ENCODE measurements at places on chromosomes 13 and 19.
A peak's percentile ranks its signal among the peaks of the same experiment; 100 is the strongest.

- peak; percentile 79 for DNase-seq
Observed at GRCh38 chr19:13172346-13173138, 22.3 kb downstream of the IER2 start.

DNA sequence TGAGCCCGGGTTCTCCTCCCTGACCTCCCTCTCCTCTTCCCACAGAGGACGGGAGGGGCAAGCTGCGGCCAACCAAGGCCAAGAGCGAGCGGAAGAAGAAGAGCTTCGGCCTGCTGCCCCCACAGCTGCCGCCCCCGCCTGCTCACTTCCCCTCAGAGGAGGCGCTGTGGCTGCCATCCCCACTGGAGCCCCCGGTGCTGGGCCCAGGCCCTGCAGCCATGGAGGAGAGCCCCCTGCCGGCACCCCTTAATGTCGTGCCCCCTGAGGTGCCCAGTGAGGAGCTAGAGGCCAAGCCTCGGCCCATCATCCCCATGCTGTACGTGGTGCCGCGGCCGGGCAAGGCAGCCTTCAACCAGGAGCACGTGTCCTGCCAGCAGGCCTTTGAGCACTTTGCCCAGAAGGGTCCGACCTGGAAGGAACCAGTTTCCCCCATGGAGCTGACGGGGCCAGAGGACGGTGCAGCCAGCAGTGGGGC, 162.2 kb downstream of the KDM4B start:
- DNase-seq, result no peak

GRCh38 chr19:48746110-48746509, 599 bp downstream of the IZUMO1 start:
- DNase-seq, result no peak

GRCh38 chr13:110536006-110536693, 25.4 kb downstream of the RAB20 start:
- DNase-seq, result no peak

GRCh38 chr13:100694722-100695508, 20.3 kb upstream of the TMTC4 start:
- DNase-seq, result no peak

DNA sequence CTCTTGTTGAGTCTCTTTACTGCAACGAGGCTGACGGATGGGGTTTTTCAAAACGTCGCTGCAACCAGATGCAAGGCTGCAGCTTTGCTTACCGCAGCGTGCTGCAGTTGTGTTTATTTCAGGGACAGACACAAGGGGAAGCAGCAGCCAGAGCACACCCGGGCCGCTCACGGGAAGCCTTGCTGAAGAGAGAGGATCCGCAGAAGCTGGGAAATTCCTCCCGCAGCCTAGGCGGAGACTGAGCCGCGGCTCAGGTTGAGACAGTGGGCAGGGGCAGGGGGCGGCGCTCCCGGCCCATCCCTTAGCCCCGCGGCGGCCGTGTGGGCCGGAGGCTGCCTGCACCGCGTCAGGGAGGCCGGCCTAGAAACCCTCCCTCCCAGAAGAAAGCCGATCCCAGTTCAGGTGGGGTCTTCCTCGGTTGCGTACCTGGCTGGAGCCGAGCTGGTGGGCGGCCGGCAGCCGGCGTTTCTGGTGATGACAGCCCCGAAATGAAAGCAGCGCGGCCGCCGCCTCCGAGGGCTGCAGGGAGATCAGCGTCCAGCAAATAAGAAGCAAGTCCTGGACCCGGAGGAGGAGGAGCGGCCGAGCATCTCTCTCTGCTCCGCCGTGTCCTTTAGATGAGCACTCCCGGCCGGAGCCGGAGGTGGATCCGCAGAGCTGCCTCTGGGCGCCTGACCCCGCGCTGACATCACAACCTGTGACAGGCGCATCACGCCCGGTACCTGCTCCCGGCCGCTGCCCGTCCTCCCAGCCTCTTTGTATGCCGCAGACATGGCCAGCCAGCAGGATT, at the start of gene FRY:
Gene FRY, plus strand, starts transcription at position 750 of the 790 bp plus-strand sequence. Its CDS starts 22 bp downstream, at position 772.
- peak; percentile 11 for DNase-seq

DNA sequence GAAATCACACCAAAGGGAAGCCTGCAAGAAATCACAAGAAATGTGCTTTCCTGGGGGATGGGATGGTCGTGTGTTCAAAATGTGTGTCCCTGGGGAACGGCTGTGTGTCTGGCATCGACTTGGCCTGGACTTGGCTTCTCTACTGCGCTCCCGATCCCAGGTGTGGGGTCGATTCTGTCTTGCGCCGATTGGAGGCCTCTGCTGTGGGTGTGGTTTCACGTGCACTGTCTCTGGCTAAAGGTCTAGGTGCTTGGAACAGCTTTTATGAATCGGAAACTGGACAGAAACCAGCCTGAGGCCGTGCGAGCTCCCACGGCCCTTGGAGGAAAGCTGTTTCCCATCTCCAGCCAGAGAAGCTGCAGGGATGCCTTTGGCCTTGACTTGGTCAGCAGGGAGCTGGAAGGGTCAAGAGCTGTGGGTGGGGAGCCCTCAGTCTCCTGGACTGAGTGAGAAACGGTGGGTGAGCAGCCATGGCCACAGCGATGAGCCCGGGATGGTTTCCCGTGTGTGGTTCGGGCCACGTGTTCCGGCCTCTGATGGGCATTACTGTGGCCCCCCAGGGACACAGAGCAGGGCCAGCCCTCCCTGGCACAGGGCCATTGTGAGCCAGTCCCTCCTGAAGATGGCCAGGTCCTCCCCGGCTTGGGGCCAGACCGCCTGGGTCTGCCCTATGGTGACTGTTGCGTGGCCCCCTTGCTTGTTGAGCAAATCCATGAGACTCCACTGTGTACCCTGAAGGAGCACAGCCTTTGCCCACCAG, 29.7 kb downstream of the MCF2L start:
- DNase-seq, result no peak

- no peak for DNase-seq
Observed at GRCh38 chr13:59829690-59830089, 334.0 kb downstream of the DIAPH3 start.

DNA sequence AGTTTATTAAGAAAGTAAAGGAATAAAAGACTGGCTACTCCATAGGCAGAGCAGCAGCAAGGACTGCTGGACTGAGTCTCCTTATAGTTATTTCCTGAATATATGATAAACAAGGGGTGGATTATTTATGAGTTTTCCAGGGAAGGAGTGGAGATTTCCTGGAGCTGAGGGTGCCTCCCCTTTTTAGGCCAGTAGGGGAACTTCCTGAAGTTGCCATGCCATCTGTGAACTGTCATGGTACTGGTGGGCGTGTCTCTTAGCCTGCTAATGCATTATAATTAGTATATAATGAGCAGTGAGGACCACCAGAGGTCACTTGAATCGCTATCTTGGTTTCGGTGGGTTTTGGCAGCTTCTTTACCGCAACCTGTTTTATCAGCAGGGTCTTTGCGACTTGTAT, 13.5 kb downstream of the ZSCAN5A start:
- DNase-seq, result no peak

DNA sequence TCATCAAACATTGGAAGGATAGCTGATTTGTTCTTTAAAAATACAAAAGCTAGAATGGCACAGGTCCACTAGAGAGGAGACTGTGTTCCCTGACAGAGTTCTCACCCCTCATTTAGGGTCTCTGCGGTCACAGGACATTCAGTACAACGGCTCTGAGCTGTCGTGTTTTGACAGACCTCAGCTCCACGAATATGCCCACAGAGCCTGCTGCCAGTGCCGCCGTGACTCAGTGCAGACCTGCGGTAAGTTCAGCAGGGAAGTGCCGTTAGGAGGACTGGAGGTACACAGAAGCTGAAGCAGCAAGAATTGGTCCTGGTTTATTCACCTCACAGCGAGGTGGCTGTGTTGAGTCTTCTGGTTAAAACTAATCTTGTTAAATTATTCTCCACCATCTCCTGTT, 90.0 kb downstream of the TNFRSF19 start:
- no peak for DNase-seq

DNA sequence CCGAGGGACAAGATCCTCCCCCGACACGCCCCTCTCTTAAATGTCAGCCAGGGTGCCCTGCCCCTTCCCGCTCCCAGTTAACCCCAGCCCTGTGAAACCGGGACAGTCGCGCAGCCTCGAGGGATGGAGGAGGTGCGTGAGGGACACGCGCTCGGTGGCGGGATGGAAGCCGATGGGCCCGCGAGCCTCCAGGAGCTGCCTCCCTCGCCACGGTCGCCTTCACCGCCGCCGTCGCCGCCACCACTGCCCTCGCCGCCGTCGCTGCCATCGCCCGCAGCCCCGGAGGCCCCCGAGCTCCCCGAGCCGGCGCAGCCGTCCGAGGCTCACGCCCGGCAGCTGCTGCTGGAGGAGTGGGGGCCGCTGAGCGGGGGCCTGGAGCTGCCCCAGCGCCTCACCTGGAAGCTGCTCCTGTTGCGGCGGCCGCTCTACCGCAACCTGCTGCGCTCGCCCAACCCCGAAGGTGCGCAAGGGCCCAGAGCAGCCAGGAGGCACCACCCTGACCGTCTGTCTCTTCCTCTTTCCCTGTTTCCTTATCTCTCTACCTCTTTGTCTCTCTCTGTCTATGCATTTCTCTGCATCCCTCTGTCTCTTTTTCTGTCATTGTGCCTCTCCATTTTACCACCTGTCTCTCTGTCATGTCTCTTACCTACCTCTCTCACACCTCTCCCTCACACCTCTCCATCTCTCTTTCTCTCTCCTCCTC, at the start of gene NCCRP1:
Gene NCCRP1, plus strand, starts transcription at position 105 of the 703 bp plus-strand sequence. Its CDS starts 19 bp downstream, at position 124.
- DNase-seq, result no peak

DNA sequence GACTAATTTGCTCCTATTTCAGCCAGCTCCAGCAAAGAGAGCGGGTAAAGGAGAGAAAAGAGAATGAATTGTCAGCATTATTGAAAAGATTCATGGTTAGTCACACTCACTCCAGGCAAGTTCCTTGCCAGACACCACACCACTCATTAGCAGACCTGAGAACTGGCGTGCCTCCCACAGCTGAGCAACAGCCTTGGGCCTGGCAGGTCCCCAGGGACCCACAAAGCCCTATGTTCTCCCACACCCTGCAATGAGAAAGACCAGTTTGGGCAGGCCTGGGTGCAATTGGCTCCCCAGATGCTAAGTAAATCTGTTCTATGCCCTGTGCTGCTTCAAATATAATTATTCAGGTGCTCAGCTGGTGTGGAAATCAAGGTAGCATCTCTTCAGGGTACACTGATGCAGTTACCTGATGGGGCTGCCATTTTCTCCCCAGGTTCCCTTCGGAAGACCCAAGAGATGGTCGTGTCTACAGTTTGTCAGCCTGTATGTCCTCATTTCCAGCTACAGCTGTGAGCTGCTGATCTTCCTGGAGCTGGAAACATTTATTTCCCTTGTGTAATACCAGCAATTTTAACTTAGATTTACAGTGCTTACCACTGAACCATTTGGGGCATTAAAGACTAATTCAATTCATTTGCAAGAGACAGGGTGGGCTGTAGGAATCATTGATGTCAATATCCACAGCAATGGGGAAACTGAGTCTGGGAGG, 405.0 kb downstream of the COG6 start:
- no peak for DNase-seq

- DNase-seq, result no peak
Observed at GRCh38 chr19:7294558-7295212, 471 bp upstream of the INSR start.

DNA sequence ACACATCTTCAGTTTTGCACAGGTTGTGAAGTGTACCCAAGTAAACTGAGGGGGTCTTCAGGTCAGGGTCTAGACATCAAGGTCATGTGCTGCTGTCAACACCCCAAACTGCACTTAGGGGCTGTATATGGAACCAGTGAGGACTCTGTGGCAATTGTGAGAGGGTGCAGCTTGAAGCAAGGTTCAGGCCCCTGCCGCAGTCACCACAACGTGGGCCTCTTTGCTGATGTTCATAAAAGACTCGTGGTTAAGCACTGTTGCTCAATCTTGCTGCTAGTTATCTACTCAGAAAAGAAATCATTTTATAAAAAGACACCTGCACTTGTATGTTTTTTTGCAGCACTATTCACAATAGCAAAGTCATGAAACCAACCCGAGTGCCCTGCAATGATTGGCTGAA, 907.4 kb downstream of the UQCRFS1 start:
- no peak for DNase-seq

DNA sequence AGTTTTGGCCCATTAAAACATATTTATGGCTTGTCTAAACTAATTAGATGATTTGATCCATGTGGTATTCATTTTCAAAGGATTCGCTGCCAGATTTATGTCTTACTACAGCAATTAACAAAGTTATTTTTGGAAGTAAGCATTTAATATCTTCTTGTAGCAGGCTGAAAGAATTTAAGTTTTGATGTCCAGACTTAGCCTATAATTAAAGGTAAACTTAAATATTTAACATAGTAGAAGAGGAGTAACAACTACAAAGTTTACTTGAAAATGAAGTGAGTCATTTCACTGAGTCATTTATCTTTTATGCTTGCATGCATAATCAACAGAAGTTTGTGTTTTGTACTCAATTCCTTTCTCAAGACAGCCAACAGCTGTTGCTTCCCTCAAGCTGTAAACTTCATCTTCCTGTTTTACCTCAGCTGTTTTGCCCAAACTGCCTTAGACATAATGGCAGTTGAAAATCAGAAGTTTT, 58.1 kb downstream of the EDNRB start:
- no peak for DNase-seq

- no peak for DNase-seq
Observed at GRCh38 chr13:107233541-107233940, 665.6 kb upstream of the ARGLU1 start.

- peak; percentile 43 for DNase-seq
Observed at GRCh38 chr19:3062165-3063105, at the start of gene TLE5. Gene TLE5, minus strand, starts transcription at chr19:3062495. Its CDS starts 295 bp downstream, at chr19:3062200.

DNA sequence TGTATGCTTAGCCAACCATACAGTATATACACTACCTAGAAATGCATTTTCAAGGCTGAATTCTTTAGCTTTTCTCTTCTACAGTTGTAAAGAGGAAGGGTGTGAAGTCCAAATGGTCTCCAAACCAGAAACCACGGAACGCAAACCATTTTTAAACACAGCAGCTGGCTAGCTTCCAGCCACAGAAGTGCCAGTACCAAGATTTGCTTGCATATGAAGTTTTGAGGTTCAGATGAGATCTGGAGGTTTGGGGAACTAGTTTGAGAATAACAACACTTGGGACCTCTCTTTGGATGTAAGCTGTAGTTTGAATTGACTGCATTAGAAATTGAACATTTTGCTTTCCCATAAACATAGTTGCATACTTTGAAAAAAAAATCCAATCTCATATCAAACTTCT, 1243.5 kb downstream of the EFNB2 start:
- DNase-seq, result no peak

DNA sequence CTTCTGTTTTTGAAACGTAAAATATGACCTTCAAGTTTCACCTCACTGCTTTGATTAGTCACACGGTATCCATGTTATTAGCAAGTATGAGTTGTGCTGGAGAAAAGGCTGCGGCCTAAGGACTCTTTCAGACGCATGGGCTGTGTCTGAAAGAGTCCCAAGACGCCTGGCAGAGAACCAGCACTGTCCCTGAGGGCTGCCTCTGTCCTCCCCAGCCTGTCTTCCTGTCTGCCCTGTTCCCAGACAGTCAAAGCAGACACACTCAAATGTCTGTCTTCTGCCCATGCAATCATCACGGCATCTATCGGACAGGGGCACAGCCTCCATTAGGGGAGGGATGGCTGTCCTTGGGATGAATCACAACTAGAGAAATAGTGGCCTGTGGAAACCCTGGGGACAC, 65.5 kb downstream of the DPY19L3 start:
- DNase-seq, result no peak

- DNase-seq, result no peak
Observed at GRCh38 chr13:95124959-95125358, 176.3 kb downstream of the ABCC4 start.

GRCh38 chr13:40508127-40508526, 158.3 kb downstream of the FOXO1 start:
- DNase-seq, result no peak

GRCh38 chr13:111429064-111429558, 108.7 kb downstream of the TEX29 start:
- peak; percentile 4 for DNase-seq

All from activated T-cell treated with anti-CD3 and anti-CD28 coated beads for 4 hours (primary cell).